ENCODE measurements at places on chromosomes 12 and 14. TPM values are rescaled to one million over a fixed set of nuclear protein-coding genes. Genes with fewer than 3 reads are reported as not detected.

- no peak for DNase-seq
Measured at GRCh38 chr12:131592972-131593371, 117.9 kb upstream of the SFSWAP start.

DNA sequence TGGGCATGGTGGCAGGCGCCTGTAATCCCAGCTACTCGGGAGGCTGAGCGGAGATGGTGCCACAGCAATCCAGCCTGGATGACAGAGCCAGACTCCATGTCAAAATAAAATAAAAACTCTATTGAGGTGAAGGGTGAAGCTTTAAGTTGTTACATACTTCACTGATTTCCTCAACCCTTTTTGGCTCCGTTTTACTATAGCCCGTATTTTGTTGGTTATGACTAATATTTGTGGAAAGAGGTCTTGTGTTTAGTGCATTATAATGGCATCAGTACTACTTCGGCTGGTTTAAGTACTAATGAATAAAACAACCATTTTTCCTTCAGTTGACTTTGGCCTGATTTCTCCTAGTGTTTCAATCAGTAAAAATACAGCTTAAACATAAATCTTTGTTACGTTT, 27.0 kb upstream of the SLC2A14 start:
- no peak for DNase-seq

GRCh38 chr12:108689314-108690190, 41.8 kb downstream of the CORO1C start:
- no peak for DNase-seq

GRCh38 chr12:62306569-62307530, 46.6 kb downstream of the USP15 start:
- no peak for DNase-seq

DNA sequence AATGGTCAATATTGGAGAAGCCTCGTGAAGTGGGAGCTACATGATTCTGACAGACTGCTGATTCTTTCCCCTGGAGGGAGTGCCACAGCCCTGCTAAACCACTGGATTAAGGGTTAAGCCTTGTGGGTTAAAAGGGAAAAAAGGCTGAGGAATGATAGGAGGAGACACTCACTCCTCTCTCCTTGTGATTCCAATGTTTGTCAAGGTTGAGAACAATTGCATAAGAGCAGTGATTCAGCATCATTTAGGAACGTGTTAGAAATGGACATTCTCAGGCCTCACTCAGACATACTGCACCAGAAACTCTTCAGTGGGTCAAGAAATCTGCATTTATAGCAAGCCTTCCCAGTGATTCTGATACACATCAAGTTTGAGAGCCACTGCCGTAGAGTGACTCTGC, 87.8 kb upstream of the GZMB start:
- DNase-seq = no peak

DNA sequence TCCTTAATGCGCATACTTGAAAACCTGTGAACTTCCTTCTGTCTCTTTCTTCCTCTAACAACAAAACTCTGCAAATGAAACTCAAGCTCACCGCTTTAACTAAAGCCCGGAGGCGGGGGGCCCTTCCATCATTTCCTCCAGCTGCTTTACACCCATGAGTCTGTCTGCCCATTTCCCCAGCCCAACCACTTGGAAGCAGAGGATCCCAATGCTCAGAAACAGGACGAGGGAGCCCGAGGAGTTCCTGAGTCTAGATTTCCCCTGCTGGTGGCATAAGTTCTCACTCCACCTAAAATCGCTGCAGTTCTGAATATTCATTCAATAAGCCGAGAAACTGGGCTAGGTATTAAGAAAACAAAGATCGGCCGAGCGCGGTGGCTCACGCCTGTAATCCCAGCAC, 30.8 kb downstream of the GPR19 start:
- no peak for DNase-seq

DNA sequence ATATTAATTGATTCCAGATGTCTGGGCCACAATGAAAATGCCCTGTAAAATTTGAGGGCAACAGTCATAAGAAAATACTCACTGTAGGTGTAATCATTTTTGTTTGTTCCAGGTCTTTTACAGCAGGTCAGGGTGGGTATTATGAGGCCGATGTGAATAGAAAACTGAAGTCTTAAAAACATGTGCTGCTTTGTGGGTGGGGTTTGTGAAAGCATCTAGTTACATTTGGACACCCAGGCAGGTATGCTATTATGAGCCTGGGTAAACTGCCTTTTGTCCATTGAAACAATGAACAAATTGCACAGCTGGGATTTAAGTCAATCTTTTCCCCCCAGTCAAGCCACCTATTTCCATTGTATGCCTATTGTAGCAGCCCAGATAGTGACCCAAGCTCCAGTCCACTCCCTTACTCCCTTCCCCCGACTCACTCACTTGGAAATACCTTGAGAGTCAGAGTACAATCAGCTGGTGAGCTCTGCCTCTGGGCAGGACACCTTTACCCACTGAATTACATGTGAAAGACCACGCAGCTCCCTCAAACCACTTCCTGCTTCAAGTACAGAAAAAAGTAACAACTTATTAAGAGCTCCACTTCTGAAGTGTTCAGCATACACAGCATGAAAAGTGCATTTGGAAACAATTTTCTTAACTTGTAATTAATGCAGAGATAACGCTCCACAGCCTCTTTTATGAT, 1.8 kb downstream of the IGF1 start:
- no peak for DNase-seq

DNA sequence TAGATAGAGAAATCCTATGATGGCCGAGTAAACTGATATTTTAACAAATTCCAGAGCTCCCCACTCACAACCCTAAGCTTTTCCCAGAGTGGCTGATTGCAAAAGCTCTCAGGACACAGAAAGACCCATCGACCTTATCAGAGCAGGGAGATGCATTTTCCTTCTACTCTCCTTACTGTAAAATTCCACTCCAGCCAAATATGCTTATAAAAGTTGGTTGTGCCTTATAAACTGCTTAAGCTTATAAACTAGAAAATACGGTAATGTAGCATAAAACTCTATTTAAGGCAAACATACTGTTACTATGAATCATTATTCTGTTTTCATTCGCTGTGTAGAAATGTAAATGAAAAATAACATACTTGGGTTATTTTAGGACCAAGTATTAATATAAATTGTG, 41.6 kb upstream of the TRHDE start:
- no peak for DNase-seq

GRCh38 chr14:105322791-105323556, 8.4 kb downstream of the PACS2 start:
- DNase-seq = no peak

GRCh38 chr14:31727797-31728196, 166.6 kb downstream of the NUBPL start:
- no peak for DNase-seq

USP44 gene
- 2.1 TPM for total RNA-seq

BEST3 gene
- total RNA-seq = 0.12 TPM

SLC24A4 gene
- total RNA-seq = 0.04 TPM
